ENCODE measurements at places on chromosomes 1 and 21.
A peak's percentile ranks its signal among the peaks of the same experiment; 100 is the strongest.

DNA sequence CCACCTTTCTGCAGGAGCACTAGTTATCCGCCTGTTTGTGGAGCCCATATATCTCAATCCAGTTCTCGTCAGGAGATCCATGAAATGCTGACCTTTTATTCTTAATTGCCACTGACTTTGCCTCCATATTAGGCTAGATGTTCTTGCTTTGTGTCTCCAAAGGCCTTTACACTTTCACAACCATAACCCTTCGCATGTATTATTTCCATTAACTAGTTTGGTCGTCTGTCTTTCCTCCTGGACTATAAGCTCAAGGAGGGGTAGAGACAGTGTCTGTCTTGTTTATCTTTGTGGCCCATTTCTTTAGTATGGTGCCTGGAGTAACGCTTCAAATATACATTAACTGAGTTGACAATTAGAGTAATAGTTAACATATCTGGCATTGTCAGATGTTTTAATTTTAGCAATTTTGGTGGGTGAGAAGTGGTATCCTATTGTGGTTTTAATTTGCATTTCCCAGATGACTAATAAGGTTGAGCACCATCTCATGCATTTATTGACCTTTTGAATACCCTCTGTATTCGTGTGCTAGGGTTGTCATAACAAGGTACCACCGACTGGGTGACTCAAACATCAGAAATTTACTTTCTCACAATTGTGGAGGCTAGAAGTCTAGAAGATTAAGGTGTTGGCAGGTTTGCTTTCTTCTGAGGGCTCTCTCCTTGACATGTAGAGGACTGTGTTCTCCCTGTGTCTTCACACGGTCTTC lies 21.7 kb upstream of the IL12RB2 start:
- peak; percentile 50 for DNase-seq

- DNase-seq = no peak
Observed at GRCh38 chr1:203528976-203529835, 35.3 kb downstream of the OPTC start.

GRCh38 chr21:35256468-35256988 lies 207.4 kb upstream of the RUNX1 start:
- no peak for DNase-seq

DNA sequence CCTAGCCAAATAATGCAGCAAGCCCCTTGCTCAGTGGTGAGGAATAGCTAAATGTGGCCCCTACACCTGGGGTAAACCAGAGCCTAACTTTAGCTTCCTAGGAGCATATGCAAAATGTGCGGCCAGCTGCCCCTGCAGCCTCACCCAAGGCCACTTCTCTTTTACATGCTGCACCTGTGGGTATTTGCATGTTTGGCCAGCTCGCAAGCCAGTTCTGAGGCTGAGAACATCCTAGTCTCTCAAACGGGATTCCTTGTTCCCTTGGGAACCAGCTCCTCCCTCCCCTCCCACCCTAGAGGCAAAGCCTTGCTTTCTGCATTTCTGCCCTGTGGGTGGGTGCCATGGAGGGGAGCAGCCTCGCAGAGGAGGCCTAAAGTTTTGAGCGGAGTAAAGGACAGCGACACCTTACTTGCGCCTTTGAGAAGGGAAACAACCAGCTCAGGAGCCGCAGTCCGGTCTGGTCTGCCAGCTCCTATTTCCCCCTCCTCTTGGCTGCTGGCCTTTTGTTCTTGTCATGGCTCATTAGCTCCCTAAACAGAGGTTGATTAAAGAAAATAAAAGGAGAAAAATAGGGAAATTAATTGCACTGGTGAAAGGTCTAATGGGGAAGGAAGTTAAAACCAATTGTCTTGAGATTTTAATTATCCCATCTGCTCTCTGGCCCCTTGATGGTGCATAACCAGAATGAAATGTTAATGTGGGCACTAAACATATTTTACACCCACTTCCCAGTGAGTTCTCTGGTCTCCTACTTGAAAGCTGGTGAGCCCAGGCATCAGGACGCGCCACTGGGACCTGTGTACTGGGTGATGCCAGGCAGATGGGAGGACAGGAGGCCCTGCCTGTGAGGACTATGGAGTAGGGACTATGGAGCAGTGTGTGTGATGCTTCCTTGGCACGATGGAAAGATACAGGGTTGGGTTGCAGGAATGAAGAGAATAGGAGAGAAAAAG lies 68.7 kb downstream of the TEX35 start:
- DNase-seq = no peak

DNA sequence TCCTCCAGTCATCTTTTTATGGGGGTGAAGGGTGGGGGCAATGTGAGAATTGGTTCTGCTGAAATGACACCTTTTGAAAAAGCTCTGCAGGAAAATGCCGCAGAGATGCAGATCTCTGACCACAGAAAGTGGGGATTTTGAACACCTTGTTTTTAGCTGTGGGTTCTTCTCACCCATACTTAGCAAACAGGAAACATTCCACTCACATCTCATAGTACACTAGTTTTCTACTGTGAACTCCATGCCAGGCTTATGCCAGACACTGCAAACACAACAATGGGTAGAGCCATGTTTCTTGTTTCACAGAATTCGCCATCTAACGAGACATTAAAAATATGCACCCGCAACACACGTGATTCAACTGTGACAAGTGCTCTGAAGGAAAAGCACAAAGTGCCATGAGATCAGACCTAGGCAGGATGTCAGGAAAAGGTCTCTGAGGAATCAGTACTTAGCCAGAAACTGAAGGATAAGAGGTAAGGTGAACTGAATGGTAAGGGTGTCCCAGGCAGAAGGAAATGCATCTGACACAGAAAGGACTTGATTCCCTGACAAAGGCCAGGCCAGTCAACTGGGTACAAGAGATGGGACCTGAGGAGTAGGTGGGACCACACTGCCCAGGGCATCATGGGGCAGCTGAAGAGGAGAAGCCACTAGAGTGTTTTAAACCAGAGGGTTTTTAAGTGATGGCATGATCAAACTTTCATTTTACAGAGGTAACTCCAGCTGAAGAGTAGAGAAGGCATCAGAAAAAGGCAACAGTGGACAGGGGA lies 83.8 kb upstream of the JAK1 start:
- no peak for DNase-seq

DNA sequence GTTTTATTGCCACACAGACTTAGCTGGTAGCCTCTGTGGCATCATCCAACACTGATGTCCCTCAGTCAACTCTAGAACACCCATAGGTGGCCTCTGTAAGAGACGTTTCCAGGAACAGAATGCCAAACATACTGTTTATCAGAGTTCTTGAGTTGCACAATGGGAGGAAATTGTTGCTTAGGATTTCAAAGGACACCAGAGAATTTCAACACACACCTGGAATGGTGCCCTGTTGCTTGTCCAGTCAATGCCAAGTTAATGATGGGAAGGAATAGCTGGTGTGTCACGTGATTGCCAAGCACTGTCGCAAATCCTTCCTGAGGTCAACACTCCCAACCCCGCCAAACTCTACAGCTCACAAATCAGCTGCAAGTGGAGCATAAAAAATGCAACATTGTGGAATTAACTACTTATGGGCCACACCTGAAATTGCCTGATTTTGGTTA lies 28.6 kb upstream of the DUSP23 start:
- DNase-seq = no peak

All from T-helper 1 cell (primary cell).